Esophagus muscularis mucosa (tissue), 4 donors: ENCODE measurements at places on chromosomes 12 and 14. TPM values are rescaled to one million over a fixed set of nuclear protein-coding genes. Genes with fewer than 3 reads are reported as not detected.

GRCh38 chr14:85165094-85165493 is 364.9 kb upstream of the FLRT2 start:
- DNase-seq: no peak

DNA sequence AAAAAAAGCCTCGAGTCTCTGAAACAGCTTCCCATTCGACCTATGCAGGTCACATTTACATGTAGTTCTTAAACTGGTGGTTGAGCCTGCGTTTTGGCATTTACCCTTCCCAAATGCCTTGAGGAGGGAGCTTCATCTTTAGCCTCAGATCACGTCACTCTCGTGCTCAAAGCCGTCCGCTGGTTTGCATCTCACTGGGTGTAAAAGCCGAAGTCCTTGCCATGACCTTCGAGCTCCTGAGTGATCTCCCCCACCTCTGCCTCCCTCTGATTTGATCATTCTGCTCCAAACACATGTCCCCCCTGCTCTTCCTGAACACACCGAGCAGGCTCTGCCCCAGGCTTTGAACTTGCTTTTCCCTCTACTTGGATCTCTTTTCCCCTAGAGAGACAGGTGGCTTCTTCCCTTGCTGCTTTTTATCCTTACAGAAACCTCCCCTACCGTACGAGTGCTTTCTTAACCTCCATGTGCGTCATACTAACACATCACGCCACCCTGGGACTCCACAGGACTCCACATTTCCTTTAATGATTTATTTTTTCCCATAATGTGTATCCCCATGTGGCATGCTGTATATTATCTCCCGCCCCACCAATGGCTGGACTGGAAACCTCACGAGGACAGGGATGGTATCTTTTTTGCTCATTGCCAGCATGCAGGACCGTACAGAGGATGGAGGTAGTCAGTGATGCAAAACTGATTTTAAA is 610.7 kb downstream of the VRK1 start:
- no peak for DNase-seq

DNA sequence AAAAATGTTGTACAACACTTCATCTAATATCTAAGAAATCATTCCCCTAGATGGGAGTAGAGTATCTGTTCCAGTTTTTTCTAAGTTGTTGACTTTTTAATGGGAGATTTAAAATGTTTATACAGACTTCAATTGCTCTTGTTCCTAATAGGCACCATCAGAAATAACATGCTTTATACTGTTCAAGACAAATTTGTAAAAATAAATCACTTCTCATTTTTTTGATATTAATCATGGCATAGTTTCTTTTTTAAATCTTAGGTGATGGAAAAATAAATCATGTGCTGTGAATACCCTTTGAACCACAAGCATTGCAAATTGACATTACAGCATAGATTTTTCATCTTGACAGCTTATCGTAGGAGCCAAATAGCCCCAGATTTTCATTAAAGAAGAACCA is 473.5 kb upstream of the MGAT4C start:
- no peak for DNase-seq

The COX6A1 gene
- 689 TPM for total RNA-seq

- DNase-seq: no peak
Observed at GRCh38 chr14:31083781-31084180, 57.6 kb upstream of the STRN3 start.
